ENCODE measurements at places on chromosomes 12 and 14.

- no peak for DNase-seq
These were observed 146.6 kb downstream of the TGFB3 start for GRCh38 chr14:75835156-75835725.

DNA sequence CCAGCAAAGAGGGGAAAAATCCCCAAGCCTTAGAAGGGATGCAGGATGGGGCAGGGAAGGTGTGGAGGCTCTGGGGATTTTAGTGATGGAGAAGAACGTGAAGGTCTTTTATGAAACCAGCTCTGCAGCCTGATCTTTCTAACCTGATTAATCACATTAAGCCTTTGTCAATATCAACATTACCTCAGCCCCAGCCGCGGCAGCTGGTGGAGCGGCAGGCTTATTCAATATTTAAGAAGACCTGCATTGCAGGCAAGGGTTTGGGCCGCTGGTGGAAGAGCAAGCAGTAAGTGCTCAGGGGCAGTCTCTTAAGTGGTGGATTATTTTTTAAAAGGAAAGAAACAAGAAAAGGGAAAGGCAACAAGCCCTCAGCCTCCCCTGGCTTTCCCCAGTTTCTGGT lies 16.6 kb downstream of the RPH3A start:
- DNase-seq = no peak

- no peak for DNase-seq
These were observed 322.4 kb upstream of the DCN start for GRCh38 chr12:91505006-91505405.

GRCh38 chr14:90405755-90406154 lies 8.9 kb downstream of the CALM1 start:
- no peak for DNase-seq

- DNase-seq = peak; percentile 61
These were observed 17.2 kb upstream of the POC1B start for GRCh38 chr12:89542912-89543592.

DNA sequence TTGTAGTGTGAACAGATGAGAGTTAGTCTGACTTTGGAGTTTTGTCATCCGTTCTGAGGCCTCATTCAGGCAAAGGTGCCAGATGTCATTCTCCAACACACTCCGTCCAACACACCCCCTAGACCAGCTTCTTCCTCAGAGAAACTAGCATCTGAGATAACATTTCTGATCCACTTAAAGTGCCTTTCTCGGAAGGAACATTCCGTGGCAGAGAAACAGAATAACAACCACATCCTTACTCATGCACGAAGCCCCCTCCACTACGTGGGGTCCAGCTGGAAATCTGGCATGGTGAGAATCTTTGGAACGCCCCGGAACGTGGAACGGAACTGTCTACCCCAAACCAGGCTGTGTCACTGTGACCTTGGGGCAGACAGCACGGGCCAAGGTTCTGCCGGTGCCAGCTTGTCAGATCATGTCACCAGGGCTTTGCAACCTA lies 17.0 kb upstream of the BCL7A start:
- no peak for DNase-seq

- no peak for DNase-seq
These were observed 68.8 kb downstream of the EXOC5 start for GRCh38 chr14:57199921-57200320.

DNA sequence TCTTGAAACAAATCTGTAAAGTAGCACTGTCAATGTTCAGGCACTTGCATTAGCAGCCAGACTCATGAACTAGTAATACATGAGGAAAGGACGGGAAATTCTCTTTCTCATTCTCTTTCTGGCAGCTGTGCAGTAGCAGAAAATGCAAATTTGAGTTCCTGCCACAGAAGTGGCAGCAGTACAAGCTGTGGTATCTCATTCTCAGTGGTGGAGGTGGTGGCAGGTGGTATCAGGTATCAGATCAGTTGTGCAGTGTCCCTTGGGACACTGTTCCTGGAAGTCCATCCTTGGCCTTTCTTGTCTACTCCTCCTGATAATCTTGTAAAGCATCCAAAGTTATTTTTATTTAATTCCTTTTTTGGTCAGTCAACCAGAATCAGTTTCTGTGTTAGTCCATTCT lies 103.0 kb downstream of the C12orf42 start:
- DNase-seq = no peak

DNA sequence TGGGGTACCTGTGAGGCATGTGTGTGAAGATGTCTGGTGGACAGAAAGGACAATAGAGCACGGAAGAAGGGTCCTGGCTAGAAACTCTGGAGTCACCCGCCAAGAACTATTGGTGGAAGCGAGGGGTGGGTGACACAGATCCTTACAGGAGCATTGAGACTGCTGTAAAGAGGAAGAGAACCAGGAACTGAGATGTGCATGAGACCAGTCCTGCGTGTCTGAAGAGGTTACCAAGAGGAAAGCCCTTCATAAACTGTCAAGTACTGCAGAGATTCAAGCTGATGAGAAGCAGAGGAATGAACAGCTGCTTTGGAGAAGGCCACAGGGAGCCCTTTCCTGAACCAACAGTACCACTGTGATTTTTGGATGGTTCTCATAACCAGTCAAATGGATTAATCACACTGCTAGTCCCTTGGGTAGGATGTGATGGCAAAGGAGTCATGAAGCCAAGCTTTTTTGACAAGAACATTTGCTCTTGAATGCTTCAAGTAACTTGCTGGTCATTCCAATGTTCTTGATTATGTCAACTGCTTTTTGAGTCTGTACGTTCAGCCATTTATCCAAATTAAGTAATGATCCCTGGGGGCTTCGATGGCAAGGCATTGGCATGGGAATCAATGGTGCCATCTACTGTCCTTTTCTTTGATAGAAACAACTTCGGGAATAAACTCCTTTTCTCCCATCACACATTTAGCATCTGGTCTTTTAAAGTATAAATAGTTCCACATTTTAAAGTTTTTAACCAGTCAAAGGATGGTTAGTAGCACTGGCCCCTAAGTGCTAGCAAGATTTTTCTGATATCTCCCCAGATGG lies 42.9 kb downstream of the GPR135 start:
- no peak for DNase-seq

DNA sequence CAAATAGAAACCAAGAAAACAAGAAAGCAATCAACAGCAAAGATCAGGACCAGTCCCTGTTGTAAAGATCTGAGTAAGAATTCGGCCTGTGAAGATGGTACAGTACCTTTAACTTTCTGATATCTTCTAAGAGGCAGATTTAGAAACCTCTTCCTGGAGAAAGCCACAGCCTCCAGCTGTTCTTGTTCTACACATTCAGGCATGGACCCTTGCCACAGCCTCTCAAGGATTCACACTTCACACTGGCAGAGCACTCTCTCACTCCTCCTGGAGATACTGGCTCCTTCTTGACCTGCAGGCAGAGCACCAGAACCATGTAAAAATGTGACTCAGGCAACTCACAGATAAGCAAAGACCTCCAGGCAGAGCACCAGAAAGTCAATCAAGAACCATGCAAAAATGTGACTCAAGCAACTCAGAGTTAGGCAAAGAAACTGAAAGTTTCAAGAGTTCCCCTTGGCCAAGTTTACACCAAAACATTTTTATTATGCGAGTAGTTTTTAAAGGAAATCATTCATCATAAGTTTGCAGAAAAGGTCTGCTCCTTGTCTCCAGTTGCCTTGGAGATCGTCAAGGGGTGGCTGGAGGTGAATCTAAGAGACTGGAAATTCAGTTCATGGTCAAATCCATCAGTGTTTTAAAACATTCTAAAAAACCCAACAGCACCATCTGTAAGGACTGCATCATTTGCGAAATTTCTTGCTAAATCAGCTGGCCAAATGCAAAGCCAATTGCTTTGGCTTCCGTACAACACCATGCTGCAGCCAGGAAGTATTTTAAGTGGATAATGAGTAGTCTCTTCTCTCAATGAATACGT lies 119.3 kb upstream of the MDM1 start:
- DNase-seq = peak; percentile 16

DNA sequence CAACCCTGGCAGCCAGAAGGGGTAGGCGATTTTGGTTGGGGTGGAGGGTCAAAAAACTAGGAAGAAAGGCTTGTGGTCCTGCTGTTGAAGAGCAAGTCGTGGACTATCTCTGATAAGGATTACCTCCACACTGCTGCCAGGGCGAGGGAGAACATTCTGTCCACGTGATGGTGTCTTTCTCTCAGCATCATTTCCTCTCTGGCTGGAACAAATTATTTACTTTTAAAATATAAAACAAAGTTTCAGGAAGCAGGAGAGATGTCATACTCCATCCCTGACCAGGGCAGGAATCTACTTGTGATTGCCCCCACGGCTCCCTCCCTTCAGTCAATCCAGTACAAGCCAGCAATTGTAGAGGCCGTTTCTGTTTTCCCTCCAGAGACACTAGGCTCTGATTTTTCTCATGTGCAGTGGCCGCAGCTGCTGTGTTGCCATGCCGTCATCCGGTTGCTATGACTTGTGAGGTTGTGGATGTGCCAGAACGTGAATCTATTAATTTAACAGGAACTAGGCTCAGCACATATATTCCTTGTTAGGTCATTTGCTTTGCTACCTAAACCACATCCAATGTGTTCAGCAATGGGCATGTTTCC lies 61.5 kb upstream of the PTGR2 start:
- DNase-seq = no peak

DNA sequence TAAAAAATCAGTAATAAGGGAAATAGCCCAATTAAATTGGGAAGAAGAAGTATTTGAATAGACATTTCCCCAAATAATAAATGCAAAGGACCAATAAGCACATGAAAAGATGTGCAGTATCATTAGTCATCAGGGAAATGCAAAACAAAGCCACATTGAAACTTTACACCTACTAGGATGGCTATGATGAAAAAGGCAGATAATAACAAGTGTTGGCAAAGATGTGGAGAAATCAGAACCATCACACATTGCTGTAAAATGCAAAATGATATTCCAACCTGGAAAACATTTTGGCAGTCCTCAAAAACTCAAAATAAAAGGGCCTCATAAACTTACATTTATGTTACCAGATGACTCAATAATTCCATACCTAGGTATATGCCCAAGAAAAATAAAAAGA lies 131.1 kb upstream of the G2E3 start:
- no peak for DNase-seq

GRCh38 chr14:33282331-33283230 lies 343.9 kb downstream of the NPAS3 start:
- no peak for DNase-seq

DNA sequence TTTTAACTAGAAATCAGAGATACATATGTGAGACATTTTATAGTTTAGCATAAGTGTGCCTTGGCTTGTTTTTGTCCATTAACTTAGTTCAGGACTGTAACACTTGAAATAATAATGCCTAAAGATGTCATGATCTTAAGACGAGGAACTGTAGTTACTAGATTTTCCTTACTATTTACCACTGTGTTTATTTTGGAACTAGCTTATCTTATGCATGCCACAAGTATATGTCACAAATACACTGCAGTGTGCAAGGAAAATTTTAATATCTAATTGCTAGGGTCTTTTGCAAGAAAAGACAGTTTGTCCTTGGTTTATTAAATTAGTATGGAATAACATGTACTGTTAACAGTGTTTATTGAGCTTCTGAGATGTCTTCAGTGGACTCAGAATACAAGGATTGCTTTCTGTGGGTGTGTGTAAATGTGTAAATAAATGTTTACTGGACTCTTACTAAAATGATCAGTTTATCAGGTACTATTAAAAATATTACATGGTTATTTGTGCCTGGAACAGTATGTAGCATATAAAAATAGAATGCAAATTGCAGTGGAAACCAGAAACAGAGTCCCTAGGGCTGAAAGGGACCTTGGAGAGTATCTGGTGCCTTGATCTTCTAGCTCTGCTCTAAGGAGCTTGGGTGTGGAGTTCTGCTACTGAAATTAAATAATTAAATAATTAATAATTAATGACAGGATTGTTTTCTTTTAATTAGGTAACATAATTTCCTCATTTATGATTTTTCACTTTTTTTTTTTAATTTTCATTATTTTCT lies 58.1 kb downstream of the FGD4 start:
- no peak for DNase-seq

Data from activated gamma-delta T cell treated with Interleukin-2 at 50 U/mL for 16 hours (primary cell).